Endothelial cell of umbilical vein (primary cell): ENCODE measurements at places on chromosomes 6 and 20. TPM values are rescaled to one million over a fixed set of nuclear protein-coding genes. Genes with fewer than 3 reads are reported as not detected.

GRCh38 chr6:12379181-12379580 is 89.0 kb downstream of the EDN1 start:
- DNase-seq = no peak

The LPA gene
- total RNA-seq = not detected in 2 replicates

The FAM83C gene
- total RNA-seq = not detected in 2 replicates

The PPP1R10 gene
- total RNA-seq = 75.1 and 88.3 TPM in 2 replicates
